DMS53 (cell line): ENCODE measurements at places on chromosomes 3 and 15.
A peak's percentile ranks its signal among the peaks of the same experiment; 100 is the strongest.

DNA sequence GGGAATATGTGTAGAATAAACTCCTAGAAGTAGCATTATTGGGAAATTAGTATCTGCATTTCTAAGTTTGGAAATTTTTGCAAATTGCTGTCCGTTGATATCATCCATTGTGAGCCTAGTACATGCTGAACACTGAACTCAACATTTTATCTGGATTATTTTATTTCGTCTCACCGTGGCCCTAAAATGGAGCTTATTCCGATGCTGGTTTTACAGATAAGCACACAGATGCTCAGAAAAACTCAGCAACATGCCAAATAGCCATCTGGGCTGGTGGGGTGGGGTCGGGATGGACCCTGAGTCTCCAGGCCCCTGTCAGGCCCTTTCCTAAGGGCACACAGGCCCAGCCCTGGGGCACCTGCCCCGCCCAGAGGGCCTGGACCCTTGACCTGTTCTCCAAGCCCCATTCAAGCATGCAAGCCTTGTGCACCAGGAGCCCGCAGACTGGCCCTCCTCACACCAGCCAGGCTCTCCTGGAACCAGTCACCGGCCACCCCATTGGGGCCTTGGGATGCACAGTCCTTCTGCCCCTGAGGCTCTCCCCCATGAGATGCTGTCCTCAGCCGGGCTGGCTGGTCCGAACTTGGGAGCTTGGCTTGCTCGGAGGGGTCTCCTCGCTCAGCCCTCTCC is 20.7 kb upstream of the KLF13 start:
- DNase-seq = no peak

DNA sequence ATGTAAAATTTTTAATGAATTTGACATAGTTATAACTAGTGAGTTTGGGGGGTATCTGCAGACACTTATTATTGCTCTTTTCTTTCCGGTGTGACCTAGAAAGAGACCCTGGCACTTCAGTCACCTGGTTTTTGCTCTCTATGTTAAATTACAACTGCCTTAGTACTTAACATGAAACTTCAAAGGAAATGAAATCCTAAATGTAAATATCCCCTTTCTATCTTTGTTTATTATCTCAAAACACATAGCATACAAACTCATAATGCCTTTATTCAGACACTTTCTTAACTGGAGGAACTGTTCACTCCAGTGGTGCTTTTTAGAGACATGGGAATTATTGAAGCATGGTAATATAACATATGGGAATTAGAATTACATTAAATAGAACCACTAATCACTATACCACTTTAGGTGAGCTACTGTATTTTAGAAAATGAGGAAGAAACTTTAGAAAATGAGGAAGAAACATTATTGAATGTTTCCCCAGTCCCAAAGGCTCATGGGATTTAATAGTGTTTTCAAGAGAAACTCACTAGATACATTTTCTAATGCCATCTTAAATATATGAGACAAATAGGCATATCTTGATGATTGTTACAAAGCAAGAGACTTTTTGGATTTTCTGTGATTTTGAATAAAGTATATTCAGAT is 119.5 kb upstream of the MLF1 start:
- DNase-seq = peak; percentile 42

- no peak for DNase-seq
These were observed 52.0 kb downstream of the CPEB1 start for GRCh38 chr15:82595203-82595602.

- DNase-seq = no peak
These were observed 9.9 kb downstream of the C15orf39 start for GRCh38 chr15:75211436-75212199.

- no peak for DNase-seq
These were observed 283.0 kb upstream of the WNT5A start for GRCh38 chr3:55770077-55770476.

DNA sequence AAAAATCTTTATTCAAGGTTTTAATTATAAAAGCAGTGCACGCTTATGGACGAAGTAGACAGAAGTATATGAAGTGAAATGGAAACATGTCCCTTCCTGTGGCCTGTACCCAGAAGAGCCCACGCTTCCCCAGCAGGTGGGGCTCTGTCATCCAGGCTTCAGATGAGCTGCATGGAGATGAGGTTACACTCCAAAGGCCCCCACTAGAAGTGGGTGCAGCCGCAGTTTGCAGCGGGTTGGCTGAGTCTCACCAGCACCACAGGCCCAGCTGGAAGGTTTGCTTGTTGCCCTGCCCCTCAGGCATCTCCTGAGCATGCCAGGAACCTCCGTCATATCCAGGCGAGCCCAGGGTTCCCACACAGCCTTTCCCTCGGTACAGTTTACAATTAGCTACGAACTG is 33.1 kb downstream of the PRR20G start:
- peak; percentile 49 for DNase-seq

GRCh38 chr3:14461748-14462324 is 59.4 kb downstream of the SLC6A6 start:
- DNase-seq = peak; percentile 52

DNA sequence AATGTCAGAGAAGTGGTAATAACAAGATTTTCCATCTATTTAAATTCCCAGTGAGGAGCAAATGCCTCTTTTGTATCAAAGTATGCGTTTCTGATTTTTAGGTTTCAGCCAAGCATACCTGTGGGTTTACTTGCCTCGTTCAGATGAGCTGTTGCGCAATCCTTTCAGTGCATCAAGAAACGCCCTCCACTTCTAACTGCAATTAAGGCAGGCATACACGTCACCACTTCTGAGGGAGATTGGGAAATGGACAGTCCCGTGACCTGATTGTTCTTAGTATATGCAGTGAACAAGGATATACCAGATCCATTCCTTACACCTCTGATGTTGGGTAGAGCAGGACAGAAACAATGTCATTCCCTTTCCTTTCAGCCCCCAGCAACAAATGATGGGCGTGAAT is 219.0 kb downstream of the ITPR1 start:
- DNase-seq = no peak

DNA sequence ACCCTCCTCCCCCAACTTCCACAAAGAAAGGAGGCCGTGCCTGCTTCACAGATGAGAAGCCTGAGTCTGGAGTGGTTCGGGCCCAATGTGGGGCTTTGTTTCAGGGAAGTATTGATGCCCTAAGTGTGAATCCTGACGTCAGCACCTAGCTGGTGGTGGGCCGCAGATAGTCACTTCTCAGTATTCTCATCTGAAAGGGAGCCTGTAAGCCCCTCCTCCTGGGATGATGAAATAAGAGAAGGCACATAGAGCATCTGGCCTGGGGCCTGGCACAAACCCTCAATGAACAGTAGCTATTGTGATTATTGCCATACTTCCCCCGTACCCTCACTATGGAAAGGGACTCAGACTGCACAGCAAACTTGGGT is 24.8 kb downstream of the LINGO1 start:
- no peak for DNase-seq

- no peak for DNase-seq
These were observed 443.1 kb upstream of the THRB start for GRCh38 chr3:24937780-24938179.

DNA sequence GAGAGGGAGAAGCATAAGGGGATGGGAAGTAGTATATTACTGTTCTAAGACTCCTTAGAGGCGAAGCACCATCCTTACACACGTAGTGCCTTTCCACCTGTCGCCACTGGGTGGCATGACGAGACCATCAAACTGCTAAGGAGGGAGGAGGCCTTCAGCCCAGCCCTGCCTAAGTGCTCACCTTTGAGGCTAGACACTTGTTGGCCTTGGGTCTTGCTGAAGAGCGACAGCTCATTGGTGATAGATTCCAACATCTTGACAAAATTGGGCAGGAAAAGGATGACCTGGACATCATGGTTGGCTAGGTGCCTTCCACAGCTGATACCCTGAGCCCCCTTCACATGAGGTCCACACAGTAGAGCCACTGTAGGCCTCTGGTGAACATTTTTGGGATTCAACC is 19.6 kb downstream of the CLK3 start:
- peak; percentile 81 for DNase-seq

DNA sequence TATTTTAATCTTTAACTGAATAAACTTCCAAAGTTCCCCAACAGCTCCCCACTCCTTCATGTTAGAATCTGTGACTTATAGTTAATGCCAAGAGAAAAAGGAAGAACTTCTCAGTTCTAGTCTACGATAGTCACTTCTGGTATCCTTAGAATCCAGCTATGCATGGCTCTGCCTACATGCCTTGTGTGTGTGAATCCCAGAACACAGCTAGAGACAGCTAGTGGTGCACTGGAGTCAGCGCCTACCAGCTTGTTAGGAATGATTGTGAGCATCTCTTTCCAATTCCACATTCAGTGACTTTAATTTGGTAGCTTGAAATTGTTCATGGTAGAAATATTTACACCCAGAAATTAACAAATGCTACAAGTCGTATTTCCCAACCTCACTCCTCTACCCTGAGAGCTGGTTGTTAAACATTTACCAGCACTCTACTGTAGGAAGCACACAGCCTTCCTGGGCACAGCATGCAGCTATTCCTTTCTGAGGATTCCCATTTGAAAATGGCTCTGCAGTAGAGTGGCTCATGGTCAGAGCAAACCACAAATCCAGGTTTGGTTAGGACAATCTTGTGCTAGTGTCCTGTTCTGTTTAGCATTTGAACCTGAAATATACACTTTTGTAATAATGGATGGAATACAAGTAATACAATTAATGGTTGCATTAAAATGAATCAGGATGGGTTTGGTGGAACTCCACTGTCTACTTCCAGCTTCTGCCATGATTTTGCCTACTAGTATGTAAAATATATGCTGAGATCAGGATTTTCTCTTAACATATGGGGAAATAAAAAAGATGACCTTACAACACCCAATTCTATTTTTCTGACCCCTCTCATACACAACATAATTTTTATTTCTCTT is 371.0 kb upstream of the GBE1 start:
- peak; percentile 0 for DNase-seq

DNA sequence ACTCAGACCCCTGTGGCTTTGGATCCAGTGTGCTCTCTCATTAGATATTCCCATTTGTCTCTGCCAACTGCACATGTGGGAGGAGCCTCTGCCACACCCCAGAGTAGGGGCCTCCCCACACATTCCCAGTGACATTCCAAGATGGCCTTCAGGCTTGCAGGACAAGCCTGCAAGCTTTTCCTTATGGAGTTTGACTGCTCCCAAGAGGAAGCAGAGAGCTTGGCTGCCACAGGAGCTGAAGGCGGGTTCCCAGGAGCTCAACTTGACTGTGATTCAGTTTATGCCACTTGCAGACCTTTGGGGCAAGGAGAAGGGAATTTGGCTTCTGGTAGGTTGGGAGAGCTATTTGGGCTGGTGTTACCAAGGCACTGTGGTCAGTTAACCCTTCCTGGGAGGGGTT is 22.5 kb upstream of the EPHB1 start:
- no peak for DNase-seq

DNA sequence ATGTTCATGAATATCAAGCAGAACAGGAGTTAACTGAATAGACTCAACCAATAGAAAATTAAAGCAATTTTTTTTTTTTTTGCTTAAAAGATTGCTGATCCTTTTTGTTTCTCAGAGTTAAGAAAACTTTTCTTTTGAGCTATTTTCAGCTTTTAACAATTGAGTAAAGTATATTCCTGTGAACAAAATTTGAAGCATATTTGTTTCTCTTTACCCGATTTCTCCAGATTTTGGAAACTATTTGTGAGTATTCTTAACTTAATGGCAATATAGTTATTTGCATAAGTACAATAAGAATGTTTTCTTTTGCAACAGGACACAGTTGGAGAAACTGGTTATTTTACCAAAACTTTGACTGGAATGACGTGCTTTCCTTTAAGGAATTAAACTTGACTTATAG is 53.4 kb upstream of the C15orf39 start:
- DNase-seq = no peak

GRCh38 chr3:5095886-5096285 is 26.2 kb upstream of the ARL8B start:
- DNase-seq = no peak
